ENCODE measurements at places on chromosomes 5 and 9.

DNA sequence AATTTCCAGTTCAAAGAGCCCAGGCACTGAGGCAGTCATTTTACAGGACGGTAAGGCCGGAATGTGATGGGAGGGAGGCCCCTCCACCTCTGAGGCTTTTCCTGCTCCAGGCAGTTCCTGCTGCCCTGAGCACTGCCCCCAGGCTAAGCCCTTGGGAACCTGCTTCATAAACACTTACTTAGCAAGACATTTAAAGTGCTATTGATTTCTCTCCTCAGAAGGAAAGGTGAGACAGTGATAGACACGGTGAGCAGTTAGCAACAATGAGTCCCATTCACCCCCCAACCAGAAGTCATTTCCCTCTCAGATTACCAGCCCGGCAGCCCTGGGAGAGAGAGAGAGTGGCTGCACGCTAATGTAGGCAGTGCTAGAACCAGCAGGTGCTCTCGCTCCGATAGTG lies 462.5 kb downstream of the SPOCK1 start:
- no peak for DNase-seq

- no peak for DNase-seq
Observed at GRCh38 chr9:690517-691111, 150.9 kb upstream of the DMRT1 start.

- DNase-seq = no peak
Observed at GRCh38 chr9:131837836-131838235, 98.0 kb upstream of the RAPGEF1 start.

DNA sequence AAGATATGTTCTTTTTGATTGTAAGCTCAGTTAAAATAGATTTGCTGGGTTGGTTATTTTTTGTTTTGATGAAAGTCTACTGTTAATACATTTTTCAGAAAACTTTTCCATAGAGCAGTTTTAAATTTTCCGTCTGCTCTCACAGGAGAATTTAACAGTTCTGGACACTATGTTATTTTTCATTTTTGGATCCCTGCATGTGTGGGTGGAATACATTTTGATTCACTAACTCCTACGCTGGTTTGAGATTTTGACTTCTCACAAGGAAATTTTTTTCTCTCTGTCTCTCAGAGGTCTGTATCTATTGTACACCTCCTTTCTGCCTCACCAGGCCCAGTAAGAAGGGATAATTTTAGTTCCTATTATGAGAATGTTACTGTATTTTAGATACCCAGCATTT lies 502.4 kb downstream of the CDH10 start:
- DNase-seq = no peak

DNA sequence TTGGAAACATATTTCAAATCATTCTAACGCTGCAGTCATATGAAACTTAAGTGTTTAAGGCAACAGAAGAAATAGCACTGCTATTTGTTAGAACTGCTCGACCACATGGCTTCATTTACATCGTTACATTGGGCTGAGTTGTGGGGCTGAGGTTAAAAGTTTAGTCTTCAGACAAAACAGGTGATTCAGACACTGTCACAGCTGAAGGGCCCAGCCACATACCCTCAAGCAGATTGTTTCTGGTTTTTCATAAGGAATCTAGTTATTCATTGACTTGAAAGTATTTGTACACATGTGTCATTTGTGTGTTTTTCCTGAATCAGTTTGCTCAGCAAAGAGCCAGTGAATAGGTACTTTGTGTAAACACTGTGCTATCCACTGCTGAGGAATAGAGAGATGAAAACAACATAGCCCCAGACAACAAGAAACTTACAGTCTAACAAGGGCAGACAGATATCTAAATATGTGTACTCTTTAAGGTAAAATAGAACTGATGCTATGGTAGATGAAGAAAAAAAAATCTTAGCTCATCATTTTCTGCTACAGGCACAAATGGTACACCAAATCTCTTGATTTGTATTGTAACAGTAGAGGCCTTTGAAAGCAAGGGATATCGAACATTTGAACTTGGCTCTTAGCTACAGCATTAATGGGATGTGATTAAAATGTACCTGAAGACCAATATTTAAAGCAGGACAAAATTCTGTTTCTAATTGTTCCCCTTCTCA lies 357.6 kb upstream of the RPS23 start:
- no peak for DNase-seq

Measured in G401 (cell line).